ENCODE measurements at places on chromosomes 5 and 9. TPM values are rescaled to one million over a fixed set of nuclear protein-coding genes. Genes with fewer than 3 reads are reported as not detected.

SARDH gene
- 4.9 TPM for total RNA-seq

DOCK8 gene
- 0.34 TPM for total RNA-seq

IL7R gene
- total RNA-seq = 0.47 TPM

FOXI1 gene
- not detected for total RNA-seq

GLDC gene
- total RNA-seq = 3.5 TPM
